Stimulated activated effector memory CD8-positive, alpha-beta T cell treated with anti-CD3 and anti-CD28 coated beads, Interleukin-12 subunit alpha, Interleukin-12 subunit beta, amount 100 ng/mL, for 72 hours (primary cell): ENCODE measurements at places on chromosomes 3 and 15.

- no peak for DNase-seq
Measured at GRCh38 chr3:15151166-15151565, 52.2 kb upstream of the RBSN start.

- no peak for DNase-seq
Measured at GRCh38 chr3:67661089-67661488, 6.7 kb upstream of the SUCLG2 start.

- DNase-seq = peak; percentile 54
Measured at GRCh38 chr3:52444860-52445793, at the start of gene SEMA3G. Gene SEMA3G, minus strand, starts transcription at chr3:52445103. Its CDS starts 76 bp downstream, at chr3:52445027.

- DNase-seq = no peak
Measured at GRCh38 chr15:46322753-46323152, 687.9 kb downstream of the SQOR start.

DNA sequence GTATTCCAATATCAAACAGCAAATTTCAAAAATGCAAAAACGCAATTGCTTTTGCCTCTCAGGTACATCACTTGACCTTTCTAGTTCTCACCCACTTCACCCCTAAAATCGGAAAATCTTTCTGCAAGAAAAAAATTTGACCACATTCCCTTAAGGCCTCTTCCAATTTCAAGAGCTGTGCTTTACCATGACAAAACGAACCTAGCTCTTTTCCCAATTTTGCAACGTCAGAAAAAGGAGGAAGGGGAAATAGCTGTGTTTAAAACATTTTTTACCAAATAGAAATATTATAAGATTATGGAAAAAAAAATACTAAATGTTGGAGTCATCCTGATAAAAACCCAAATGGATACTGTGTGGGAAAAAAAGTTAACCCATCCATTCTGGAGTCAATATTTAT is 1.1 kb upstream of the NR2C2 start:
- no peak for DNase-seq

DNA sequence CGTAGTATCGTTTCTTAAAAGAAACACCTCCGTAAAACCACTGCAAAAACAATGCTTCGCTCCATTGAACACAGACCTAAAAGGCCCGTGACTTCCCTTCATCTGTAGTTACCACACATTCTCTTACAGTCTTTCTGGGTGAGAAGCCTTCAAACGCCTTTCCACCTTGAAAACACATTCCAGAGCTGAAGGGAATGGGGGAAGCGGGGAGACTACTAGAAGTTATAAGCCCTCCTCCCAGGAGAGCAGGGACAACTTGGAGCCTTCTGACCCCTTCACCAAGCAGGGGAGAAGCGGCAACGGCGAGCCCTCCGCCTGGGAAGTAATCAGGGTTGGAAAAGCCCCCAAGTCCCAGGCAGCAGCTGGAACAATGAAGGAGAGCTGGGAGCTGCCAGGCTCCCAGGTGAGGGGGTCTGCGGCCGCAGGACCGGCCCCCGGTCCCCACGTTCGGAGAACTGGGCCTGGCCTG is 461 bp downstream of the SECISBP2L start:
- DNase-seq = no peak

DNA sequence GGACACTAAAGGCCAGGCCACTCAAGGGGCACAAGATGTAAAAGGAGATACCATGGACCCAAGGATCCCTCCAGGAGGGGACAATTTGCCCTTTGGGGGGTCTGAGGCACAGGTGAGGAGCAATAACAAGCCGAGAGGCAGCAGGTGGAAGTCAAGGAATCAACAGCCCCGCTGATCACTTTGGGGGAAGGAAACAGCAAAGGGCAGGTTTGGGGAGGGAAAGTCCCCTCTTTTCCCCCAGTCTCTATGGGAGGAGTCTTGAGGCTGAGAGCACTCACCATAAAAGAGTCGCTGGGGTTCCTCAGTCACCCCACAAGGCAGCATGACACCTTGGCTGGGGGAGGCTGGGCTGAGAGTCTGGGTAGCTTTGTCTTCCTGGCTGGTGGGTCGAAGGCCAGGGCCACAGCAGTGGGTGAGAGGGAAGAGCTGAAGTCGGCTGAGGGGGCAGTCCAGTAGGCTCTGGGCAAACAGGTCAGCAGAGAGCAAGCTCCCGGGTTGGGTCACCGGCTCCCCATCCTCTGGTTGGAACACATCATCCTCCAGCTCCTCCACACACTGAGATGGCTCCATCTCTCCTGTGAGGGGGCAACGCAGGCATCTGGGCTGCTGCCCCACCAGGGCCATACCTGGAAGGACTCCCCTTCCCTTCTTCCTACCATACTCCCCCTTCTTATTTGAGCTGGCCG is 3.0 kb downstream of the BMF start:
- no peak for DNase-seq

DNA sequence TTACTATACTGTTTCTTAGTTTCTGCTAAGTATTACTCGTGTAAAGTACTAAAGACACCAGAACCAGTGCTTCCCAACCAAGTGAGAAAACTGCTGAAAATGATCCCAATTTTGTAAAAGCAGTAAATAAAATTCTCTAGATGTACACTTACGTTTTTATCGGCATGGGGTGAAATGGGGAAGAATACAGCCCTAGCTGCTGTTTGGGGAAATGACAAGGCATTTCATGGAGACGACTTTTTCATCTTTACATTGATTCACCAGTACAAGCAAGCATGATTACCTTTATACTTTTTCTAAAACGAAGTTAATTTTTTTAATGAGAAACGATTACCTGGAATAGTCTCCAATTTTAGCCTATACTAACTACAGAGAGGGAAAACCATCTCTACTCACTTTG is 1.4 kb downstream of the PSMD6 start:
- DNase-seq = no peak

DNA sequence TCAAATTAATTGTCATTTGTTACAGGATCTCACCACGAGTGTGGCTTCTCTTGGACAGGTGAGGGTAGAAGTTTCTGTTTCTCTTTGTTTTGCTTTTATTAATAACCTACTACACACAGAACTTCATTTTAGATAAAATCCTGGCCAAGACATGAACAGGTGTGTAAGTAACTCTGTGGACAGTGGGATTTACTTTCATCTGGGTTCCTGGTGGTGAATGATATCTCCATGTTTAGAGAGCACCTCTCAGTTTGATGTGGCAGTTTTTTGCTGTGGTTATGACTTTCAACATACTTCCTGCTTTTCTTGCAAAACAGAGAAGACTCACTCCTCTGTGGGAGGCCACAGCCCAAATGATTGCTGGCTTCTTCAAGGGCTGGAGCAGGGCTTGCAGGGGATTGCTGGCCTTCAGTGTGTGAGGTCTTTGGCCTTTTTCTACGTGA is 71.1 kb upstream of the XCR1 start:
- DNase-seq = peak; percentile 80

- DNase-seq = no peak
Measured at GRCh38 chr15:63378946-63379345, 2.7 kb downstream of the CA12 start.

DNA sequence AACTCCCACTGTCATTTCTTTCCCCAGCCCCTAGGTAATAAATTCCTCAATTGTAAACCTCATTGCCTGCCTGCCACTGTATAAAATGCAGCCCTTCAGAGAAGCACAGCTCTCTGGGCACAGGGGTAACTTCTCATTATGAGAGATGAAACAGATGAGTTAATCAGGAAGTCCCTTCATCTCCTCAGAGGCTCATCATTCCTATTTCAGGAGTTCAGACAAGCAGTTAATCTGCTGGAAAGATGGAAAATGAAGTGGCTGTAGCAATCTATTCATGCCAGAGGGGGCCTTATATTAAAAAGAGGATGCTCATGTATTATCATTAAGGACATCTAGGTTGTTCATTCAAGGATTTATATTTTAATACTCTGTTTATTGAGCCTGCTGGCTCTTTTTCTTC is 519.5 kb upstream of the LMCD1 start:
- no peak for DNase-seq
